Activated CD8-positive, alpha-beta memory T cell treated with anti-CD3 and anti-CD28 coated beads, Interleukin-2, amount 50 U/mL, for 4 hours (primary cell): ENCODE measurements at places on chromosomes 1 and 21.

- DNase-seq = no peak
These were observed 20.9 kb upstream of the LYPLAL1 start for GRCh38 chr1:219152751-219153150.

GRCh38 chr1:3064901-3065300, 4.1 kb upstream of the PRDM16 start:
- DNase-seq = peak; percentile 3

DNA sequence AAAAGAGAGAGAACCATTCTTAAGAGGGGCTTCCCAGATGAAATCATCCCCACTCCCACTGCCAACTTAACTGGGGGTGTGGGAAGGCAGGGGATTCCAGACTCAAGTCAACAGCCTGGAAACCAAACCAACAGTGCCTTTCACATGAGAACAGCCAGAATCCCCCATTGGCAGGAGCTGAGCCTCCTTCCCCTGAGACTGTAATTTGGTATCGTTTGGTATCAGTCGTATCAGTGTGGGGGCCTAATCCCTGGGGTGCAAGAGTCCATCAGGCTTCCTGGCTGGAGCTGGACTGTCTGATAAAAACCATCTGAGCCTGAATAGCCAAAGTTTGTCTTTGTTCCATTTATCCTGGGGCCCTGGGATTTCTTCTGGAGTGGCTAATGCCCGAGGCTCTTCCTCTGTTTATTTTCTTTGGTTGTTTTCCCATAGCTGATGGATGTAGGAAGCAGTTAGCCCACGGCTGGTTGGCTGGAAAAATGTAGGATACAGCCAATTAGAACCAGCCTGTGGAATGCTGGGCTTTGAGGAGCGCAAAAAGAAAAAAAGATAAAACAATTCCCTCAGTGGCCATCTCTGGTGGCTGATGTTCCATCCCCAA, 84.6 kb downstream of the LAMC2 start:
- DNase-seq = no peak

- DNase-seq = no peak
These were observed 77.5 kb downstream of the PLPP3 start for GRCh38 chr1:56501888-56502287.

DNA sequence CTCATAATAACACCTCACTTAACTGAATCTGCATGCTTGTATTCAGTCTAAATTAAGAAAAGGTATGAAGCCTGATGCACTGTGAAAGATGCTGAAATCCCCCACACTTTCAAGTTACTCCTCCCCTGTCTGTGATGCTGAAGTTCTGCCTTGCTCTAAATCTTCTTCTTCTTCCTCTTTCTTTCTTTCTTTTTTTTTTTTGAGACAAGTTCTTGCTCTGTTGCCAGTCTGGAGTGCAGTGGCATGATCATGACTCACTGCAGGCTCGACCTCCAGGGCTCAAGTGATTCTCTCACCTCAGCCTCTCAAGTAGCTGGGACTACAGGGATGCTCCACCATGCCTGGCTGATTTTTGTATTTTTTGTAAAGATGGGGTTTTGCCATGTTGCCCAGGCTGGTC, 231.0 kb upstream of the B3GALT2 start:
- peak; percentile 22 for DNase-seq

DNA sequence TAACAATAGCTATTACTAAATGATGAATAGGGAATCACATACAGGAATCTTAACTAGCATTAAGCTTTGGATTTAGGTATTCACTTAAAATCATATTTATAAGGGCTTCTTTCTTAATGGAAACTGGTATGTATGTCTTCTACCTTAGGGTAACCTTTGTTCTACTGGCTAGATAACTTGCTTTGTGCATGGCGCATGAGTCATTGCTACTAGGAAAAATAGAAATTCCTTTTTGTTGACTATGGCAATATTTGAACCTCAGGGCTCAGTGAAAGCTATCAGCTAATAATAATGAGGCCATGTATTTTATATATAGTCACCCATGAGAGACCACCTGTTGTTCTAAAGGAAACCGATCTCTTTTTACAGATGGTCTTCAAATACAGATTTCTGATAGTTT, 72.5 kb downstream of the RPS6KC1 start:
- no peak for DNase-seq

DNA sequence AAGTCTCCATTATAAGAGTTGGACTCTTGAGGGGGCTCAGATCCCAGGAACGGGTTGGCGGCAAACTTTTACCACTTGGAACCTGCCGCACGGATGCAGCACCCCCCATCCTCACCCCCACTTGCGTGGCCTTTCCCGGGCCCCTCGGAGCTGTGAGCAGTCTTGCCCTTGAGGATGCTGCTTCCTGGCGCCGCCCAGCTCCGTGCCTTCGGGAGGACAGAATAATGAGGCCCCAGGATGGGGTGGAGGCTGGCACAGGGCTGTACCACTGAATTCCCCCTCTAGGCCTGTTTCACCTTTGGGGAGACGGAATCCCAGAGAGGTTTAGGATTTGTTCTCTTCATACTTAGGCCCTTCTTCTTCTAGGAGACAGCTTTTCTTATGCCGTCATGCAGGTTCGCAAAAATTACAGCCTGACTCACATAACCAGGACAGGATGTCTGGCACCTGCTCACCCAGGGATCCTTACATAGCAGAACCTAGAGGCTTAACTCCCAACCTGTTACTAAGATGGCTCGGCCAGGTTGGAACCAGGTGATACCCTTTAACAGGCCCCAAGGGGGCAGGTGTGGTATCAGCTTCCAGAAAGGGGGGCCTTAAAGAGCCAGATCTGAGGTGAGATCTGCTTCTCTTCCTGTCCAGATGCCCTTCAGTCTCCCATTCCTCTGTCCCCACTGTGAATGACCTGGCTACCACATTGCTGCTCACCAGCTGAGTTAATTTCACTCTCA, 1.5 kb downstream of the TRNP1 start:
- no peak for DNase-seq

- DNase-seq = no peak
These were observed 753.8 kb upstream of the B3GALT2 start for GRCh38 chr1:193940176-193940575.

- no peak for DNase-seq
These were observed 39.7 kb downstream of the TOMM20 start for GRCh38 chr1:235088907-235089306.

DNA sequence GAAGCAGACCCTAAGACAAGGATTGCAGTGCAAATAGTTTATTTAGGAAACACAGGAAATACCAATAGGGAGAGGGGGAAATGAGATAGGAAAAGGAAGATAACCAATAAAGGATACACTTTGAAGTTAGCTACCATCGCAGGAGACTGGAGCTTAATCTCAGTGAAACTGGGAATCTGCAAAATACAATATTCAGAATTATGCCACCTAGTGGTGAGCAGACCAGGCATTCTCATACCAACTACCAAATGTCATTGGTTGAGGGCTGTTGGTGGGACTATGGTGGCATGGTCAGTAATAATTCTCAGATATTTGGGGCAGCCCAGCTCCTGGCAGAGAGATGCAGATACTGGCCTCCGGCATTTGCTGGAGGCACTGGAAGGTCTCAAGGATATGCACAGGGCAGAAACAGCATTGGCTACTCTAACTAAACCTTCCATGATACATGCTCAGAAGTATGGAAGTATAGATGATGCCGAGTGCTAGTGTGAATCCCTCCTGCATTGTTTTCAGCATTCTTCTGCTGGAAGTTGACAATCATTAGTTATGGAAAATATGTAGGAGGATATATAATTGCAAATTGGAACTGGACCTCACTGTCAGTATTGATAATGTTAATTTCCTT, 11.8 kb upstream of the ZFP69B start:
- DNase-seq = no peak
